Activated CD8-positive, alpha-beta memory T cell treated with anti-CD3 and anti-CD28 coated beads, Interleukin-2, amount 50 U/mL, for 48 hours (primary cell): ENCODE measurements at places on chromosomes 2 and 18.

- DNase-seq, result peak; percentile 77
Measured at GRCh38 chr2:235270956-235271355, 222.9 kb upstream of the AGAP1 start.

GRCh38 chr2:228039752-228040534 lies 141.5 kb downstream of the SPHKAP start:
- no peak for DNase-seq

- peak; percentile 96 for DNase-seq
Measured at GRCh38 chr2:226835796-226836547, at the start of gene RHBDD1. TSS of gene RHBDD1 (plus strand) at chr2:226836054. CDS start at chr2:226864694, 28,640 bp downstream.

GRCh38 chr2:216606551-216607276 lies 26.5 kb upstream of the IGFBP2 start:
- peak; percentile 88 for DNase-seq

- DNase-seq, result no peak
Measured at GRCh38 chr2:223297788-223298187, 245.8 kb downstream of the KCNE4 start.

DNA sequence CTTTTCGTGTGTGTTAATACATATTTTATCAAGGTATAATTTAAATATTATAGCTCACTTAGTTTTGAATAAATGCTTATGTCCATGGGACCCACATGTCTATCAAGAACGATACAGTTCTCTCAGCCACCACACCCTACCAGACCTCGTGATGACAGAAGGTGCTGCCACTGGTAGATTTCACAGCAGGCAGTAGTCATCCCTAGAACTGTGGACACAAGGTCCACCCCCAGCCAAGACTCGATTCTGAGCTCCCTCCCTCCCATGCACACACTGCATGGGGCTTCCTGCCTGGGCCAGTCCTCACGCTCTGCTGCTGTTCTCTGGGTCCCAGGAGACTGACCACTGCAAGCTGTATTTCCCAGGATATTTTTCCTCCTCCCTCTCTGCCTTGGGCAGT lies 26.5 kb upstream of the CREB1 start:
- no peak for DNase-seq

DNA sequence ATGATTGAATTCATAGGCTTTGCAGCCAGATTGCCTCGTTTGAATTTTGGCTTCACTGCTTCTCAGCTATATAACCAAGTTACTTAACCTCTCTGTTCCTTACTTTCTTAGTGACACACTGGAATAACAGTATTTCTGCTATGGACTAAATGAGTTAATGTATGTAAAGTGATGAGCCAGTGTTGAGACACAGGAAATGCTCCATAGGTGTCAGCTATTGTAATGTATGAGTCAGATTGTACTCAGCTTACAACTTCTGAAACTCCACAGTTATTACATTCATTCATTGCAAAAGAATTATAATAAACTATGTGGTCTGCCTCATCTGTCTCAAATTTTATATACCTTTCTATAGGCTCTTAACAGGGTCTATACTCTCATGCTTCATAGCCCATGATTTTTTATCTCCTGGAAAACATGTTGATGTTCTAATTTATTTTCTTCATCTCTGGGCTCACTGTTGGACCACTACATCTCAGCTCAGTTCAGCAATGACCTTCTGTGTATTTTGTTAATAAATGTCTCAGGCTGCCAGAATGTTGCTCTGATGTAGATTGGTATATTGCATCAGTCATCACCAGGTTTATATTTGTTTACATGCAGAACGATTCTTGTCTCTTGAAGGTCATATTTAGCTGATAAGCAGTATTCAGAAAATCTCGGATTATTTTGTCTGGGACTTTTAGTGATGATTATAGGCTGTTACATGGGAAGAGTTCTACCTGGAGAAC lies 76.2 kb downstream of the MAP3K20 start:
- no peak for DNase-seq

GRCh38 chr2:165746501-165746900 lies 47.5 kb downstream of the GALNT3 start:
- no peak for DNase-seq

DNA sequence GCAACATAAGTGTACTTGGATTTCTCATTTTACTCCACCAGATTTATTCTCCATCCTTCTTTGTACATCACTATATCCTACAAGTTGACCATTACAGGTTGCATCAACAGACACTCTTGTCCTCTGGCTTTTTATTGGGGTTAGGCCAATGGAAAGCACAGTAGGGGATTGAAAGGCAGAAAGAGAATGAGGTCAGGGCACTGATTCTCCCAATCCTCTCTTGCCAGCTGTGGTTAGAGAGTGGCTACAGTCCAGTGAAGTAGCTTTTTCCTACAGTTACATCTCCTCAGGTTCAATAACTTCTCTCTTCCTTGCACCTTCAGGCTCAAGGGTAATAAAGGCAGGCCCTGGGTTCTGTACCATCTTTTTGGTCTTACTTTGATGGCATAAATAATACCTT lies 20.2 kb upstream of the COL5A2 start:
- DNase-seq, result no peak

DNA sequence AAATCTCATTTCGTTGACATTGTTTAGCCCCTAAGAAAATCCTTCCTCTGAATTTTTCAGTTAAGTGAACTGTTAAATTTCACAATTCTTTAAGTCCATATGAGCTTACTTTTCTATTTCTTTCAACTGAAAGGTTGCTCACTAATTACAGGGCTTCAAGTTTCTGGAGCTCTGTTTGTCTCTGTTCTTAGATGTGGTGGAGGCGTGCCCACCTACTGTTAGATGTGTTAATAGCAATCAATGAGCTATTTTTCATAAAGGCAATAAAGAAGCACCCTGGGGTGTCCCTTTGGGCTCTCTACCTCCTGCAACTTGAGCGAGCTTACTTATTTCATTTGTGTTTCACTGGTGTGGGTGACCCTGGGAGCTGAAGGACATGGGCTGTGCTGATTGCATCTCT lies 25.0 kb downstream of the CREG2 start:
- DNase-seq, result no peak

DNA sequence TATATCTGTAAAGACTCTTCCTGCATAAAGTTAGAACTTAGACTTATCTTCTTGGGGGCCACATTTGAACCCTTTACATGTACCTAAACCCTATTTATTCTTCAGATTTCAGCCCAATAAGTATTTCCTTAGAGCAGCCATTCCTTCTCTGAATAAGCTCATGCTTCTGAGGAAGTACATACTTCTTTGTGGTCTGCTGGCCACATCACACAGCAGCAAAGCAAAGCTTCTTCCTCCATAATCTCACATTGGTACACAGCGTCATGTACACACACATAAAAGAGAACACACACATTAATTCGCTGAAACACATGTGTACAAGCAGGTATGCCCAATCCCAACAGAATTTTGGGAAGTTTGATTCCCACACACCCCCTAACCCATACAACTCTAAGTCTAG lies 331.0 kb downstream of the CDH2 start:
- DNase-seq, result no peak

DNA sequence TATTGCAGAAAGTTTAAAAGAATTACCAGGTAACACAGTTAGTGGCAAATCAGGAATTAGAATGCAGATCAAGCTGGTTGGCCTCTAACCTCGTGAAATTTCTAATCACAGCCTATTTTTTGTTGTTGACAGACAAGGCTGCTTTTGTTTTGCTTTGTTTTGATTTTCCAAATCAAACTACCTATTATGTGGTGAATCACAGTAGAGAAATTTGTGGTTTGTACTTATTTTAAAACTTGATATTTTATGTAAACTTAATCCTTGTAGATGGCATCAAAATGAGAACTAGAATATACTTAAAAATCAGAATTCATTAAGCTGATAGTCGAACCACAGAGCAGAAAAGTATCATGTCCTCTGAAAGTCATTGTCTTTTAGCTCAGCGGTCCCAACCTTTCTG lies 258.1 kb downstream of the CTNNA2 start:
- DNase-seq, result no peak

GRCh38 chr18:7273301-7273921 lies 42.5 kb downstream of the LRRC30 start:
- DNase-seq, result no peak

DNA sequence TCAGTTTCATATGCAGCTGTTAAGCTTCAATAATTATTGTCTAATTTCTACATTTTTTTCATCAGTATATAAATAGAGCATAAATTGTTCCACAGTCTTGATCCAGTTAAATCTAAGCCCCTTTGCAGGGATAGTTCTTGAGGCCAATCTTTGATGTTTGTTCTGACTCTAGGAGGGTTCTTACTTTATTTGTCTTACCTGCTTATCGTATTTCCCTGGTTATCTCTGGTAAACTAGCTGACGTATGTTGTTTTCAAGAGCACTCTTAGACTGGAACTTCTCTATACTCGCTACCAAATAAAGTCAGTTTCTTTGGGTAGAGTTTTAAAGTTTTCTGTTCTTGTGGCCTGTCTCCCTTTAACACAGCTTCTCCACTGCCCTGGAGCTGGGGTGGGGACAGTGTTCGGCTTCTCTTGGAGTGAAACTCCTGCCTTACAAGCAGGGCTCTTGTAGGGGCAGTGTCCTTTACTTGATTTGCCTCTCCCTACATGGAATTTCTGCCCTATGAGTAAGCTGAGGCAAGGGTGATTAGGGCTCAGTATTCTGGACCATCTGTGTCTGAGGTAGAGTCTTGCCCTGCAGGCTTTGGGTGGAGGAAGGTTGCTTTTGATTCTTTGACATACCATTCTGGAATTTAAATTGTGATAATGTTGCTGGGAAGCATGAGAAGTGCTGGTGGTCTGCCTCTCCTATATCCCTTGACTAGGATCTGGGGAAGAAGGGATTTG lies 90.3 kb downstream of the PTPN4 start:
- DNase-seq, result no peak

GRCh38 chr2:238286987-238287736 lies 1.2 kb downstream of the PER2 start:
- peak; percentile 65 for DNase-seq

DNA sequence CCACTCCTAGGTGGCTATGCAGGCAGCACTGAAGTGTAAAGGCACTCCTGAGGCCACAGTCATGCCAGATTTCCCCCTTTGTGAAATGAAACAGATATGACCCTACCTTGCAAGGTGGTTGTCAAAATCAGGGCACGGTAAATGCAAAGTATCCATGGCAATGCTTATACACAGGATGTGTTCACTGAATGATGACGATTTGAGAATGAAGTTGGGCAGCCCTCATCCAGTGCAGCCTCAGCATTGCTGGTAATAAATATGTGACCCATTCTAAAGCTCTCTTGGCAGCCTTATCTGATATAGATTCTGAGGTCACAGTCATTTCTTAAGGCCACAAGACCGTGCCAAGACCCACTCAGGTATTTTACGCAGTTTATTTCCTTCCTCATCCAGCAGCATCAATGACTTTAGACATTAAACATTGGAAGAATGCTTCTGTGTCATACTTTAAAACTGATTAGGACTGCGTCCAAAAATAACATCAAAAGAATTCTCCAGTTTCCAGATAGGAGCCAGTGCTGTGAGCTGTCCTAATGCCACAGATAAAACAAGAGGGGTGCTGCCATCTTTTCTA lies 125.5 kb upstream of the SERTAD2 start:
- no peak for DNase-seq

- DNase-seq, result no peak
Measured at GRCh38 chr2:144124882-144125281, 395.0 kb downstream of the ZEB2 start.

DNA sequence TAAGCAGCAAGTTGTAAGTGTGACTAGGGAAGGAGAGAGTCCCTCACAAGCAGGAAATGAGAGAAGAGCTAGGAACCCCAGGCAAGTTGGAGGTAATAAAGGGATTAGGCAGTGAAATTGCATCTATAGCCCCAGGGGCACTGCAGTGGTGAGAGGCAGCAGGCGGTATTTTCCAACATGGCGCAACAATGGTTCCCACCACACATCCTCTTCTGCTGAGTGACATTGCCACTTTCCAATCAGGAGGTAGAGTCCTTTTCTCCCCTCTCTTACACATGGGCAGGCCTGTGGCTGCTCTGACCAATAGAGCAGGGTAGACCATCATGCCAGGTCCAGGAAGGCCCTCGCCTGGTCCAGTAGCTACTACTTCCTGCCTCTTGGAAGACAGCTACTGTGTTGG lies 86.6 kb downstream of the DNER start:
- DNase-seq, result no peak

GRCh38 chr2:58620093-58620492 lies 379.0 kb upstream of the FANCL start:
- no peak for DNase-seq

DNA sequence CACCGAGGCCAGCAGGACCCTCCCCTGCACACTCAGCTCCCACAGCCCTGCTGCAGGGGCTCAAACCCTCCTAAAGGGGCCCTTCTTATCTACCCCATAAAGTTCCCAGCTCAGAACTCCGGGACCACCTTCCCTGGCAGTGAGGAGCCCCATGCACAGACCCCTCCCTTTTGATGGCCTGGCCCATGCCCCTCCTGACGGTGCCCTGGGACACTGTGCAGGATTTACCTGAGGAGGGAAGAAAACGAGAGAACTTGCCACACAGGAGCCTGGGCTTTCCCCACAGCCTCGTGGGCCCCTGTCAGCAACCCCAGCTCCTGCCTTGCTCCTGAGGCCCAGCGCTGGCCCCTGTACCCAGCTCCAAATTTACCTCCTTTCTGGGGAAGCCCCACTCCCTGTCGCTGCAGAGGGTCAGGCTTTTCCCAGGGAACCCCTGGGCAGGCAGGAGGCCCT lies 206.3 kb upstream of the SALL3 start:
- no peak for DNase-seq

DNA sequence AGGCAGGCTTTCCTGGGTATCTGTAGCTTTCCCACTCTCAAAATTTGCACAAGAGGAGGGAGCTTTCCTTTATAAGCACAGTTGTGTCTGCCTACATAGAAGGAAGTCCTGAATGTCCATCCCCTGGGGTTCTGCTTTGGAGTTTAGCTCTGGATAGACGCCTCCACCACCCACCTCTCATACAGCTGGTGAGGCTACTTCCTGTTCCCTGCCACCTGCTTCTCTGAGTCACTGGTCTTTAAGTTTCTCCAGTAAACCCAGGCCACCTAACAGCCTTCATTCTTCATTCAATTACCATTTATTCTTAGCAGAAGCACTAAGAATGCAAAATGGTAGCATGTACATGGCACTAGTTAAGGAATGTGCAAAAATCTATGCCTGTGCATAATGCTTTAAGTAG lies 407.8 kb downstream of the CDH2 start:
- no peak for DNase-seq

DNA sequence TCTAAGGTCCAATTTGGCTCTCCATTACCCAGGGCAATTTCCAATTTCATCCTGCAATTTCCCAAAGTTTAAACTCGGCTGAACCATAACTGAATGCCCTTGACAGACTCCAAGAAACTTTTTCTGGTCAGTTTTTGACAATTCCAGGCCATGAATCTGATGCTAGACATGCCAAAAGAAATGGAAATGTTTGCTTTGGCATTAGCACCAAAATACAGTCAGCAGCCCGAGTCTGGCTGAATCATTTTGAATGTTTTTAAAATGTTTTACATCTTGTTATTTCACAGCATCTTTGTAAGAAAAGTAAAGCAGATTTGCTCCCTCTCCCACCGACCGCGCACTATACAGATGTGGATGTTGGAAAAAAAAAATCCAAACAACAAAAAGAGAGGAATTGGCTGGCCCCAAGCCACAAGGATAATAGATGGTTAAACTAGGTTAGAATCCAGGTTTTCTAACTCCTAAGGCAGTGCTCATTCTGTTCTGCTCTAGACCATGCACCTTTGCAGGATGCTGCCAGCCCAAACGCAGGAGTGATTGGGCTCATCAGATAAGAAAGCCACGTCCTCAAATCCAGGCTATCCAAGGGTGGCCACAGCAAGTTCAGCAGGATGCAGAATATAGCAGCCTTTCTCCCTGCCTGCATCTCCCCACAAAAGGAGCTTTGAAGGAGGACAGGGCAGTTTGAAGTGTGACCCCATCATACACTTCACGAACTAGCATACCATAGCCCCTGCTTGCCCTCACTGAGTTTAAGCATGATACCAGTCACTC lies 167.5 kb downstream of the ALK start:
- no peak for DNase-seq
